Heart right ventricle (tissue), 16 donors: ENCODE measurements at places on chromosomes 1 and 21.
A peak's percentile ranks its signal among the peaks of the same experiment; 100 is the strongest.

DNA sequence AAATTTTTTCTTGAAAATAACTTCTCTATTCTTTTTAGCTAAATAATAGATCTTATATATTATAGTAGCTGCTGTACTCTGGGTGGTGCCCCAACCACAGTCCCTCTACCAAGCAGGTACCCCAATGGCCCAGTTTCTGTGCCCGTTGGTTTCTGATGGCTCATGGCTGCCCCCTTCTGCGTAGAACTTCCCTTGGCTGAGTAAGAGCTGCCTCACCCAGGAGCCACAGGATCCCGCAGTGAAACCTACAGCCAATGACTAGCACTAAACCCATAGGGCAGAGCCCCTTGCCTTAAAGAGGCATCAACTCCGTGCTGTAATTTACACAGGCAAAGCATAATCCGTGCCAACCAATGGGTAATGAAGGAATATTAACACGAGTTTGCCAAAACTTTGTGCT is 247.5 kb downstream of the USH2A start:
- no peak overlapping the region for H3K27ac ChIP-seq
- no peak for DNase-seq
- no peaks in the 10 kb centered on the region for H3K27me3 ChIP-seq
- H3K36me3 ChIP-seq: no peaks in the 10 kb centered on the region
- peaks cover 6% of the 10 kb centered on the region for H3K4me1 ChIP-seq
- H3K4me3 ChIP-seq: no peak overlapping the region

DNA sequence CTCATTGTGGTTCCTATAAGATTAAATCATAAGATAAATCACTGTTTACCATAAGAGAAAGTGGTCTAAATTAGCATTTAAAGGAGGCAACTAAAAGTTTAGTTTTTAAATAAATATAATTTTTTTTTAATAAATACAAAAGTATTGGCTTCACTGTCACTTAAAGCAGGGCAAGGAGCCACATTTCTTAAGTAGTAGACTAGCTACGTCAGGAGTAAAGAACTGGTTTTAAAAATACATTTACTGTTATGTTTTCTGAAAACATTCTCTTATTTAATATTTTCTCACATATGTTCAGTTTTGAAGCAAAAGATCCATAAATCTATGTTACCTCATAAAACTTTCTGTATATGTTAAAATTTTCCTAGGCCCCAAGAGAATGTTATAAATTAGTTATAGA is 2.2 kb downstream of the ANGPTL1 start:
- H3K27me3 ChIP-seq: no peaks in the 10 kb centered on the region
- peaks cover 12% of the 10 kb centered on the region for H3K4me1 ChIP-seq
- no peak for DNase-seq
- H3K27ac ChIP-seq: peak overlapping the region; percentile 61
- peak overlapping the region; percentile 44 for H3K4me3 ChIP-seq

DNA sequence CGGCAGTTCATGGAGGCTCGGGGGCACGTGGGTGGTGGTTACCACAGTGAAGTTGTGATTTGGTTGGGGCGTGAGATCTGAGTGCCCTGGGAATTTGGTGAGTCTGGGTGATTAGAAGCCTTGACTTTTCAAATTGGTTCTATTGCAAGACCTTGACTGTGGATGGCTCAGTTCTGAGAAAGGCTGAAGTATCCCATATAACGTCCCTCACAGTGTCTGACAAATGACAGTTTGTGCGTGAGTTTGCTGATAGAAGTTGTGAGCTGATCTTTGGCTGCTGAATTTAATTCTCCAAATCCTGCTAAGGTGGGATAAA is 549 bp downstream of the MSH4 start:
- no peak for DNase-seq
- peaks cover 71% of the 10 kb centered on the region for H3K36me3 ChIP-seq
- no peaks in the 10 kb centered on the region for H3K4me1 ChIP-seq
- no peaks in the 10 kb centered on the region for H3K27me3 ChIP-seq

GRCh38 chr1:143699115-143699514 is 272.7 kb downstream of the FAM72C start:
- H3K4me3 ChIP-seq: no peak overlapping the region
- no peak for DNase-seq
- H3K27me3 ChIP-seq: peaks cover 75% of the 10 kb centered on the region
- H3K27ac ChIP-seq: no peak overlapping the region
- H3K36me3 ChIP-seq: no peaks in the 10 kb centered on the region

DNA sequence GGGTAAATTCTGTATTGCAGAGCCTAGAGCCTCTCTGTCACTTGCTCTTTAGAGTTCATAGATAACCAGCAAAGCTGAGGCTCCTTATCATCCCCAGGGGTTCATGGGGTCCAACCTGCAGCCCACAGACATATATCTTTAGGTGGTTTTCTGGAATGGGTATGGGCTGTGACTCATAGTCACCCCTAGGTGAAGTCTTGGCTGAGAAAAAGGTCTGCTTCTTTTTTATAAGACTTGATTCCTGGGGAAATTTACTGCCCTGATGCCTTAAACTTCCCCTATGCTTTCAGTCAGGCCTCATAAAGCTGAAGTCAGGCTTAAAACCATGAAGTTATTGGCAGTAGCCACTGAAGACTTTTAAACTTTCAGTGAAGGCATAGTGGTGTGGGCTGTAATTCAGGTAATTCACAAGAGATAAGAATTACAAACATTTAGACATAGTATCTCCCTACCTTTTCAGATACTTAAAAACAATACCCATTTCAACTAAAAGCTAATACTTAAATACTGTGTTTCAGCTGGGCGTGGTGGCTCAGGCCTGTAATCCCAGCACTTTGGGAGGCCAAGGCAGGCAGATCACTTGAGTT is 46.8 kb downstream of the MACO1 start:
- no peaks in the 10 kb centered on the region for H3K27me3 ChIP-seq
- H3K36me3 ChIP-seq: no peaks in the 10 kb centered on the region
- no peak for DNase-seq
- no peak overlapping the region for H3K27ac ChIP-seq

DNA sequence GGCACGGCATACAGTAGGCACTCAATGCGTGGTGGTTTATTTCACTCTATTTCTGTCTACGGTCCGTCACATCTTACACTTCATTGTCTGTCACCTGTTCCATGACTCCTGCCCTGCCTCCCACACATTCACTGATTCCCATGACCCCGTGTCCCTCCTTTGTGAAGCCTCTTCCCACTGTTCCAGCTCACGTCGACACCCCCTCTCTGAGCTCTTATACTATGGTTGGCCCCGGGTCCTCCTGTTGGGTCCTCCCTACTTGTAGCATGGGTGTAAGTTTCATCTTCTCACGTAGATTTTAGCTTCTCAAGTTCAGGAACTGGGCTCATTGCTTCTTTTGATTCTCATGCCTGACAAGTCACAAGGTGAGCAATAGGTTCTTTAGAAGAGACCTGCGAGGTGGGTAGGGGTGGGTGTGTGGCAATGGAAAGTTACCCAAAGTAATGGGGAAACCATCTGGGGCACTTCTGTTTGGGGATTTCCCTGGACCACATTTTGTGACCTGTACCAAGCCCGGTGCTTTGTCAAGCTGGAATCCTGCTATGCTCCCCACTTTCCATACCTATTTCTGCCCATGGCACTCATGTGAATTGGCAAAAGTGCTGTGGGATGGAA is 22.1 kb upstream of the IL10 start:
- H3K27me3 ChIP-seq: no peaks in the 10 kb centered on the region
- no peak for DNase-seq
- H3K36me3 ChIP-seq: no peaks in the 10 kb centered on the region
- H3K4me3 ChIP-seq: no peak overlapping the region
- no peaks in the 10 kb centered on the region for H3K4me1 ChIP-seq

- no peaks in the 10 kb centered on the region for H3K27me3 ChIP-seq
- peaks cover 9% of the 10 kb centered on the region for H3K4me1 ChIP-seq
- H3K27ac ChIP-seq: no peak overlapping the region
- H3K4me3 ChIP-seq: no peak overlapping the region
- DNase-seq: no peak
Observed at GRCh38 chr1:93734999-93735398, 53.4 kb upstream of the BCAR3 start.

GRCh38 chr1:35447278-35447677 is 109.9 kb downstream of the KIAA0319L start:
- peaks cover 26% of the 10 kb centered on the region for H3K4me1 ChIP-seq
- H3K4me3 ChIP-seq: no peak overlapping the region
- no peak overlapping the region for H3K27ac ChIP-seq
- H3K27me3 ChIP-seq: no peaks in the 10 kb centered on the region
- peaks cover 34% of the 10 kb centered on the region for H3K36me3 ChIP-seq
